ENCODE measurements at places on chromosomes 6 and 20. TPM values are rescaled to one million over a fixed set of nuclear protein-coding genes. Genes with fewer than 3 reads are reported as not detected.

GRCh38 chr20:10853176-10853575 lies 179.4 kb upstream of the JAG1 start:
- no peak for DNase-seq

DNA sequence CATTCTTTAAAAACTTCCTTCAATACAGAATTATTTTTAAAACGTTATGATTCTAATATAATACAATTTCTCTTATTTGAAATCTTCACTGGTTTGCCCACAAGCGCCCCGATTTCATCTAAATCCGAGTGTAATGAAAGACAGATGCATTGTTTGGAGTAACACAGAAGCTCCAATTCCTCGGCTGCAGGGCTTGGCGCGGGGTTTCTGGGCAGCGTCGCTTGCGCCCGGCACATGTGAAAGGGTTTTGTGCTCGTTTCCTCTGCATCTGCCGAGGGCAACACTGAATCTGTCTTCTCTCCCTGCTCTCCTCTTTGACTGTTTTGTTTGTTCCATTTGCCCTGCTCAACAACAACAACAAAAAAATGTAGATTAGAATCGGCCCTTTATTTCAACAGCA lies 248.6 kb upstream of the QKI start:
- no peak for DNase-seq

DNA sequence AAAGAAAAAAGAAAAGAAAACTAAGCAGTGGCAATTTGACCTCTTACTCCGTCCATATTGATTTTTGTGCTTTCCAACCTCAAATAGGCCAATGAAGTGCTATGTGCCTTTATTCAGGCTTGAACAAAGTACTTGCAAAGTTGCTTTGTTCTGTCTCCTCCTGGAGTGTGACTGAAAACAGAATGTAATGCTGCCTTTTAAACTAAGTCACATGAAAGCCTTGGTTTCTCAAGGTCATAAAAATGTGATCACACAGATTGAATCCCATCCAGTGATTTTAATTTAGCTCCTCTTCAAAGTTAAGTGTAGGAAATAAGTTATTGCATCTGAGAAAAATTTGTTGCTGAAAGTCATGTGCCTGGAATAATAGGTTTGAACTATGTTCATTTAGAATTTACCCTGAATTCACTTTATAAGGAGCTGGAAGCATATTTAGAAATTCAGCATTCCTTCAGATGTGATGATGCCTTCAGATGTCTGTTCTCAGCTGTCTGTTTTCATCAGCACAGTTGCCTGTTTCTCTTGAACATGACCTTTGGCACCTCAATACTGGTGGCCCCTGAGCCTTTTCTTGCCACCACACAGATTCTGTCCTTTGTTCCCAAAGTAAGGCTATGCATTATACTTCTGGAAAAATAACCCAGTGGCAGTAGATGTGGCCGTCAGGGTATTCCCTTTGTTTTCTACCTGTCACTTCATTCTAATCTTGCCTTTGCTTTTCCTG lies 48.8 kb downstream of the KIZ start:
- DNase-seq: no peak

CCN6 gene
- total RNA-seq: not detected

GRCh38 chr6:144739873-144740272 lies 454.7 kb downstream of the UTRN start:
- DNase-seq: no peak

All from fibroblast of the aortic adventitia (primary cell).